D721Med (cell line): ENCODE measurements at places on chromosomes 4 and X.

- no peak for DNase-seq
Observed at GRCh38 chr4:140871368-140871767, 115.2 kb upstream of the TBC1D9 start.

- DNase-seq = no peak
Observed at GRCh38 chr4:186844059-186844681, 120.5 kb upstream of the FAT1 start.

- no peak for DNase-seq
Observed at GRCh38 chr4:181592221-181592745, 650.9 kb upstream of the TENM3 start.

- no peak for DNase-seq
Observed at GRCh38 chr4:35912174-35912573, 332.1 kb downstream of the ARAP2 start.

DNA sequence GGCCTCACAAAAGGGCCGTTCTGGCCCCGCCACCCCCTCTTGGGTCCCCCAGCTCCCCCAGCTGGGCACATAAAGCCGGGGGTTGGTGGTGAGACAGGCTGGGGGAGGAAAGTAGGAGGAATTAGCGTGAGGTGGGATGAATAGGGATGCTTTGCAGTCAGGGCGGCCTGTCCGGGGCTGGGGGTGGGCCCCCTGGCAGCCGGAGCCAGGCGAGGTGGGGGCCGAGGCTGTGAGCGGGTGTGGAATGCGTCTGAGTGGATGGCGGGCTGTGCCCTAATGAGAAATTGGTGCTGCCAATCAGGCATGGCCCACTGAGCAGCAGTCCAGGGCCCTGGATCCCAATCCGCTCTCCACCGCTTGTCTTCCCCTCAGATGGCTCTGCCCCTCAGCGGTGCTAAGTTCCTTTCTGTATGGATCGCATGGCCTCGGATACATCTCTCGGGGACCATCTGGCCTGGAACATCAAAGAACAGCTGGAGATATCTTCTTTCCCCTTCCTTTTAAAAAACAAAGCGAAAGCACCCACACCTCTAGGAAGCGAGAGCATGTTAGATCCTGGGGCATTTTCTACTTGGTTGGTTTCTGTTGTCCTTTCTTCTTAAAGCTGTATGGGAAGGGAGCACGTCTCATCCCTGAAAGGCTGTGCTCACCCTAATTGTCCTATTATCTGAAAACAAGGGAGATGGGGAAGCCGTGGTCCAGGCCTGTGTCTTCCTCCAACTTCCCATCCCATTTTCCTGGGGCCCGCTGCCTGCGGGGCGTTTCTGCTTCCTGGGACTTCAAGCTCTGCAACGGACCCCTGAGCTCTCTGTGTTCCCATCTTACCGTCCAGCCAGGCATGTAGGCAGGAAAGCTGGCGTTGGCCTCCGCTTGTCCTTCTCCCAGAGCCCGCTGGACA lies 106.9 kb downstream of the SORCS2 start:
- no peak for DNase-seq

DNA sequence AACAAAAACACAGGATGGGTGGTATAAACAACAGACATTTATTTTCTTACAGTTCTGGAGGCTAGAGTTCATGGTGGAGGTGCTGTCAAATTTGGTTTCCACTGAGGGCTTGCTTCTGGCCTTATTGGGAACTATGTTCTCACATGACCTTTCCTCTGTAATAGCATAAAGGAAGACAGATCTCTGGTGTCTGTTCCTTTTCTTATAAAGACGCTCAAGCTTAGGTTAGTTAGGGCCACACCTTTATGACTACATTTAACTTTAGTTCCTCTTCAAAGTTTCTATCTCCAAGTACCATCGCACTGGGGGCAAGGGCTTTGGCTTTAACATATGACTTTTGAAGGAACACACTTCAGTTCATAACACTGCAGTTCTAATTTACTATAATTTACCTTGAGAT lies 543.8 kb upstream of the CPEB2 start:
- no peak for DNase-seq

DNA sequence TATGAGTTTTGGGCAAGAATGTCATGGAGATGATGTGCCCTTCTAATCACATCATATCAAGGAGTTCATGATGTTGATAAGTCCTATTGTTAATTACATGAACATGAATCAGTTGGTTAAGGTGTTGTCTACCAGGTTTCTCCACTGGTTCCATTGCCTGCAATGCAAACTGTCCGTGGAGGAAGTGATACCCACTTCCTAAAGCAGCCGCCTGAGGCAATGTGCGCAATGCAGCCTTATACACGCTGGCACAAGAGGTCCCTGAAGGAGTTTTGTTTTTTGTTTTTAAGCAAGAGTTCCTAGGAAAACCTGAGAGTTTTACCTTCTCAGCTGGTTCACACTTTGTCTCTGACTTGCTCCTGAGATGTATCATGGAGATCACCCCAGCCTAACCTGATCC lies 5.9 kb upstream of the GPKOW start:
- DNase-seq = no peak

GRCh38 chr4:43234626-43235415 lies 342.3 kb downstream of the GRXCR1 start:
- DNase-seq = no peak

GRCh38 chr4:7041246-7041645 lies 1.9 kb upstream of the TADA2B start:
- DNase-seq = no peak

- no peak for DNase-seq
Observed at GRCh38 chrX:16140448-16140847, 17.1 kb downstream of the GRPR start.

GRCh38 chrX:43813898-43814297 lies 68.4 kb downstream of the MAOB start:
- DNase-seq = no peak

DNA sequence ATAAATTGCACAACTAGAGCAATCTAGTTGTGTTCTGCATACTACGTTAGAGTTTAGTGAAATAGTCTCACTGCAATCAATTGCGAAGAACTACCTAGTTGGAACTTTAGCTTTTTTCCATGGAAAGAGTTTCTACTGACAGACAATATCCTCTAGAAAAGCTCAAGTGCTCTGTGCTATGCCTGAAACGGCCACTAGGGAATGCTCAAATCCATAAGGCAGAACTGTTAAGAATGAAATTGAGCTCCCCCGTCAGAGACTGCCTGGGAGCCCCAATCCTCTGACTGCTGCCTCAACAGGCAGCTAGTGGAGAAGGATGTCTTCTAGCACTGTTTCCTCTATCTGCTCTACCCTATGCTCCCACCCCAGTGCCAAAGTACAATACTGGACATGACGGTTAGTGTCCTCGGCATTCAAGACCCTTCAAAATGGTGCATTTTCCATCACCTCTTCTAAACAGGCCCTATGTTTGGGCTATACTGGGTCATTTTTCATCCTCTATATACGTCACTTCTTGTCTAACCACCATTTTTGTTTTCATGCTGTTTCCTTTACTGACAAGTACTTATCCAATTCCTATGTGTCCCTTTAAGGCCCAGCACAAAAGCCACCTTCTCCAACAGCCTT lies 35.3 kb downstream of the FRMD7 start:
- DNase-seq = no peak

DNA sequence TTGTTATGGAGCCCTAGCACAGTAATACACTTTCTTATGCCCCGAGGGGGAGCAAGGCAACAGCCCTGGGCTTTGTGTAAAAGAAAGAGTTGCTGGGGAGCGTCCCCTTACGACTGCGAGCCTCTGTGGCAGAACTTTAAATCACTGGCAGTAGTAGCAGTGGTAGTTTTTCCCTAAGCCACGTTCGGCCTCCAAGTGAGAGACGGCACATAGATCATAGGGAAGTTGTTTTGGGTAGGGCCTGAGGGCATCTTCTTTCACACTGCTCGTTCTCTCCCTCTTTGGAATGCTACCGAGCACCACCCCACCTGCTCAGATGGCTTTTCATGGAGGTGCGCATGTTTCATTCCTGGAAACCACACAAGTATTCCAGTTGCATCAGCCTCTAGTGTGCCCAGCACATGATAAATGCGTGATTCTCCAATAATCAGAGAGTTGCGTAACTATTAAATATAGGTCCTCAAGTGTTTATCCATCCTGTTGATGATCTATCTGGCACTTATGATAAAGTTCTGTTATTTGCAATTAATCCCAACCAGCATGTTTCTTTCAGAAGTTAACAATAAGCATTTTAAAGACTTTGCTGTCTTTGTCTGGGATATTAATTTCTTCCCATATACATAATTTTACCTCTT lies 7.0 kb upstream of the SYNPO2 start:
- no peak for DNase-seq

GRCh38 chr4:38468339-38468866 lies 195.6 kb upstream of the KLF3 start:
- no peak for DNase-seq

GRCh38 chr4:140095694-140096482 lies 58.1 kb downstream of the MAML3 start:
- no peak for DNase-seq

GRCh38 chr4:67883902-67884301 lies at the start of gene TMPRSS11D:
TMPRSS11D (minus strand) TSS chr4:67884002; CDS start chr4:67883933, 69 bp downstream.
- no peak for DNase-seq

DNA sequence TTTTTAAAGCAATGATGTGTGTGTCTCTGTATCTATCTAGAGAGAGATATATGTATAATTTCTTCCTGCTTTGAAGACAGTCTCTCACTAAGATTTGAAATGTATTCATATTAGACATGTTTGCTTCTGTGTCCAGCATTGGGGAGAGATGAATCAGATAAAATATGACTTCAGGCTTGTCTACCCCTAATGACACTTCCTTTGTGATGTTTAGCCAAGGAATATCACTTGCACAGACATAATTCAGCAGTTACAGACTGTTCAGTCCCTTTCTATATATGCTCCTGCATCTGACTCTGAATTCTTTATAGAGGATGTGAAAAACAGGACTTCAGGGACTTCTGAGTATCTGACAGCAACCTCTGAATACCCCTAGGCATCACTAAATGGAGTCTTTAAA lies 158.4 kb downstream of the DCLK2 start:
- no peak for DNase-seq

DNA sequence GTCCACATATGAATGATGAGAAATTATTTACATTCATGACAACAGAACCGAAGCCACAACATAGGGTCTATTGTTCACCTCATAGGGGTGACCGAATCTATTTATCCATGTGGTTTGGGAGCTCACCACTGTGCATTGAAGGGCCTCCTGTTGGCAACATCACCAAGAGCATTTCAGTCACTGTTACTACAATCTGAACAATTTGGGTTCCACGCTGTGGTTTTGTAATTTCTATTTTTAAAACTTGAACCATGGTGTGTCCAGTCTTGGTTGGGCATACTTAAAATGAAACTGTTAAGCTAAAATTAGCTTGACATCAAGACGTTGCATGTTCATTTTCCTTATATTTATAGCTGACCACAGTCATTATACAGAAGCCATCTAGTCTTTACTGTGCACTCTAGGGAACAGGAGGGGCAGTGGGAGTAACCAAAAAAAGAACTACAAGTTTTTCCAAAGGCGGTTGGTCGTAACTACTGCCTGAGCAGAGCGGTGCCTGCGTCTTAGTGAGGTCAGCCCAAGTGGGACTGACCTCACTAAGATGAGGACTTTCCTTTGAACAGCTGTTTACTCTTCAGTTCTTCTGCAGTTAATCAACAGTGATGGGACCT lies 192.1 kb downstream of the SPRY1 start:
- no peak for DNase-seq

GRCh38 chrX:150205011-150205410 lies 158.1 kb upstream of the MAMLD1 start:
- no peak for DNase-seq

DNA sequence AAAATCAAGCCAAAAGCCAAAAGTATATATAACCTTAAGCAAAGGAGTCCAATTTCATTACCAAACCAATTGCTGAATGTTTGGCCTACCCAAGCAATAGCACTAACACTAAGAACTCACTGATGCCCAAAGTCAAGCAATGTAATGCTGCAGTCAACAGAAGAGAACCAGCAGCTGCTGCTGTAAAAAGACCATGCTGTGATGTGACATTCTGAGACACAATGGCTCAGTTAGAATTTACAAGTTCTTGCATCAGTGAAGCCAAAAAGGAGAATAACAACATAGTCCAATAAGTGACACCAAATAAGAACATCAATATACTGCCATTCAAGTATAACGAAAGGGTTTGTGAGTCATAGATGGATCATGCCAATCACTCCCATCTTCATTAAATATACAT lies 514.0 kb upstream of the DIAPH2 start:
- no peak for DNase-seq

- DNase-seq = no peak
Observed at GRCh38 chr4:86670298-86670697, 76.2 kb downstream of the PTPN13 start.

DNA sequence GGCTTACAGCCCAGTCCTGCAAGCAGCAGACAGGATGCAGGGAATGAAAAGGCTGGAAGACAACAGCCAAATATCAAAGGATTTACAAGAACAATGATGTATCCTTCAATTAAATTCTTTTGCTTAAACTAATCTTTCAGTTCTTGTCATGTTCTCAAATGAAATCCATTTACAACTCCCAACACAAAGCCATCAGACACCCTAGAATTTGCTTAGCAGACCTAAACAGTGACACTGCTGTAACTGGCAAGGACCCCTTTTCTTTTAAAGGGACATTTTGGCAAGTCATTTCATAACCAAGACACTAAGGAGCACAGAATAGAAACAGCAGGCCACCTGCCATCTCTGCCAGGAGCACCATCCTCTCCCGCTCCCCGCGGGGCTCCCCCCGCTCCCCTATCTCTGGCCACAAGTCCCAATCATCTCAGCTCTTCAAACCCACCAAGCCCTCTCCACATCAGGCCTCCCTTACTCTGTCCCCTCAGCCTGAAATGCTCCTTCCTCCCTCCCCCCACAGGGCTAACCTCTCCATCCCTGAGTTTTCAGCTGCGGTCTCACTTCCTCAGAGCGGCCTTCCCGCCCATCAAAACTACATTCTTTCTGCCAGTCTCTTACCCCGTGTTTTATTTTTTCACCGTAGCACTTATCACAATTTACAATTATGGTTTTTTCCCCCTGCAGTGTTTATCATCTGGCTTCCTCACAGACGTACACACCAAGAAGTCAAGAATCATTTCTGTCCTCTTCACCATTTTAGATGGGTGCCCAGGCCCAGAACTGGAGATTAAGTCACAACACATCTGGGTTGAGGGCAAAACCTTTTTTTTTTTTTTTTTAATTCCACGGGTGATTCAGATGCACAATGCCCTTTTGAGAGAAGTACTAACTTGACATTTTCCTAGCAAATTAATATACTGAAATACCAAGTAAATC lies 45.8 kb downstream of the TSPAN5 start:
- DNase-seq = no peak

DNA sequence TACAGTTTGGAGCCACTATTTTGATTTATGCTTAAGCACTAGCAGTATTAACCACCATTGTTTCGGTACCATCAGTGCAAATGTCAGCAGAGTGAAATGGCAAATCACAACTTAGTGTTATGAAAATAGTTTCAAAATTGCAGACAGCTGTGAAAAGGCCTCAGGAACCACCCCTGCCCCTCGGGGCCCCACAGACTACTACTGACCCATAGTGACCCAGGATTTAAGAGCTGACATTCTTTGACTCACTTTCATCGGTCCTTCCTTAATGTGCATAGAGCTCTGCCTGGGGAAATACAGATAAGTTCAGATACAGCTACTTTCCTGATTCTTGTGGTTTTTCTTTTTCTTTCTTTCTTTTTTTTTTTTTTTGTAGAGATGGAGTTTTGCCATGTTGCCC lies 3.3 kb upstream of the BBS7 start:
- no peak for DNase-seq

GRCh38 chr4:3301450-3302172 lies 8.8 kb downstream of the RGS12 start:
- no peak for DNase-seq

GRCh38 chr4:85548116-85548515 lies 73.2 kb downstream of the ARHGAP24 start:
- DNase-seq = no peak

GRCh38 chrX:49187028-49187394 lies 838 bp upstream of the PRICKLE3 start:
- DNase-seq = no peak

GRCh38 chrX:72314881-72315280 lies 9.2 kb upstream of the CITED1 start:
- no peak for DNase-seq
